ENCODE measurements at places on chromosomes 7 and 10.

- DNase-seq = no peak
Measured at GRCh38 chr10:129275886-129276285, 191.2 kb upstream of the MGMT start.

GRCh38 chr7:130124711-130125110, 54.4 kb downstream of the KLHDC10 start:
- DNase-seq = no peak

- no peak for DNase-seq
Measured at GRCh38 chr10:60140651-60141632, 234.6 kb upstream of the CCDC6 start.

GRCh38 chr10:77566914-77567566, 70.6 kb downstream of the KCNMA1 start:
- no peak for DNase-seq

DNA sequence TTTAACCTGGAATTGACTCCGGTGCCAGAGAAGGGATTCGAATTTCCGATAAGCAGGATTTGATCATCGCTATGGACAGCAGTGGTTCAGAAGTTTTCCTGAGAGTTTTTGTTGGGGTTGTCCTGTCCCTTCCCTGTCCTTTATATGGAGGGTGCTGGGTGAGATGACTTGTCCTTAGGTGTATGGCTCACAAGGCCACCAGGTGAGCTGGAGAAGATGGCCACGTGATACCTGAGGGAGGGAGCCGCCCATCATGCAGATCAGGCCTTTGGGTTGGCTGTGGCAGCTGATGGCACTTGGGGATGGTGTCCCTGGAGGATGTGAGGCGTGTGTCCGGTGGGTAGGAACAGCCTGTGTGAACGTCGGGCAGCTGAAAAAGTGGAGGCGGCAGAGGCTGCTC, 187.7 kb downstream of the PTPN20 start:
- DNase-seq = no peak

- no peak for DNase-seq
Measured at GRCh38 chr10:17381502-17382142, 72.8 kb downstream of the ST8SIA6 start.

GRCh38 chr10:59654007-59654406, 55.6 kb downstream of the SLC16A9 start:
- no peak for DNase-seq

GRCh38 chr10:110368556-110368955, 63.8 kb upstream of the SMNDC1 start:
- no peak for DNase-seq

GRCh38 chr10:42827201-42827600, 44.6 kb downstream of the BMS1 start:
- DNase-seq = no peak

GRCh38 chr10:95457319-95457886, 103.8 kb downstream of the SORBS1 start:
- no peak for DNase-seq

GRCh38 chr7:148485618-148486017, 104.9 kb upstream of the C7orf33 start:
- no peak for DNase-seq

Measured in stimulated activated CD4-positive, alpha-beta T cell treated with anti-CD3 and anti-CD28 coated beads, TNF-alpha, amount 100 ng/mL, for 1 hour (primary cell).